ENCODE measurements at places on chromosomes 11 and 22. TPM values are rescaled to one million over a fixed set of nuclear protein-coding genes. Genes with fewer than 3 reads are reported as not detected.

FGF19 gene
- total RNA-seq = 0.24 TPM

ZBTB16 gene
- total RNA-seq = 133 TPM

ABTB2 gene
- 4.3 TPM for total RNA-seq

GNAZ gene
- total RNA-seq = 2.4 TPM

CCDC188 gene
- 2.1 TPM for total RNA-seq

TESMIN gene
- 0.83 TPM for total RNA-seq

NEAT1 gene
- 3,084 TPM for total RNA-seq

IL17REL gene
- total RNA-seq = not detected

TMPRSS4 gene
- total RNA-seq = 2.0 TPM

DLG2 gene
- 9.8 TPM for total RNA-seq

TSPAN32 gene
- 4.7 TPM for total RNA-seq

- no peak overlapping the region for H3K4me3 ChIP-seq
- H3K27ac ChIP-seq = no peak overlapping the region
- peaks cover 11% of the 10 kb centered on the region for H3K4me1 ChIP-seq
- peaks cover 9% of the 10 kb centered on the region for H3K36me3 ChIP-seq
- no peaks in the 10 kb centered on the region for H3K27me3 ChIP-seq
- DNase-seq = no peak
These were observed 96.2 kb downstream of the RNF169 start for GRCh38 chr11:74844865-74845264.

DNA sequence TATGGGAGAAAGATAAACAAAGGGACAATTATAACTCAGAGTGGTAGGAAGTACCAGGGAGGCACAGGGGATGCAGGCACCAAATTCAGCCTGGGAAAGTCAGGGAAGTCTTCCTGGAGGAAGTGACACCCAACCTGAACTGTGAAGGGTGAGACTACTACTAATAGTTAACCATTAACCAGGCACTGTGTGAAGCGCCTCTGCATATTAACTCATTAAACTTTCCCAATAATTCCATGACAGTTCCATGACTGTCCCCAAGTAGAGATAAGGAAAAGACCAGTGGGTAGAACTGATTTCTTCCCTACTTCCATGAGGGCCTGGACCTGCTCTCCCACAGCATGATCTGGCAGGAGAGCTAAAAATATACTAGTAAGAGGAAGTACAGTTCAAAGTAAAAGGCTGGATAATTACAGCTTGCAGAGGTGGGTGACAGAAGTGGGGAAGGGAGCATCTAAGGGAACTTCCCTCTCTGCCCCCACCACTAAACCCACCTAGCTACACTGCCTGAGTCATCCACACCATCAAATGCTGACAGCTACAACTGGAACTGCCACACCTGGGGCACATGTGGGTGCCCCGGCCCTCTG lies 4.7 kb upstream of the AP1B1 start:
- H3K27ac ChIP-seq = no peak overlapping the region
- no peaks in the 10 kb centered on the region for H3K36me3 ChIP-seq
- no peaks in the 10 kb centered on the region for H3K27me3 ChIP-seq
- no peak overlapping the region for H3K4me3 ChIP-seq
- no peak for DNase-seq

GRCh38 chr11:69442012-69442806 lies 39.3 kb upstream of the LINC01488 start:
- no peak overlapping the region for H3K4me3 ChIP-seq
- no peaks in the 10 kb centered on the region for H3K36me3 ChIP-seq
- peaks cover 37% of the 10 kb centered on the region for H3K4me1 ChIP-seq
- H3K27me3 ChIP-seq = no peaks in the 10 kb centered on the region
- H3K27ac ChIP-seq = peak overlapping the region; percentile 81
- DNase-seq = no peak

GRCh38 chr11:17781221-17781620 lies 46.6 kb downstream of the KCNC1 start:
- no peak overlapping the region for H3K27ac ChIP-seq
- no peaks in the 10 kb centered on the region for H3K27me3 ChIP-seq
- DNase-seq = peak; percentile 9

DNA sequence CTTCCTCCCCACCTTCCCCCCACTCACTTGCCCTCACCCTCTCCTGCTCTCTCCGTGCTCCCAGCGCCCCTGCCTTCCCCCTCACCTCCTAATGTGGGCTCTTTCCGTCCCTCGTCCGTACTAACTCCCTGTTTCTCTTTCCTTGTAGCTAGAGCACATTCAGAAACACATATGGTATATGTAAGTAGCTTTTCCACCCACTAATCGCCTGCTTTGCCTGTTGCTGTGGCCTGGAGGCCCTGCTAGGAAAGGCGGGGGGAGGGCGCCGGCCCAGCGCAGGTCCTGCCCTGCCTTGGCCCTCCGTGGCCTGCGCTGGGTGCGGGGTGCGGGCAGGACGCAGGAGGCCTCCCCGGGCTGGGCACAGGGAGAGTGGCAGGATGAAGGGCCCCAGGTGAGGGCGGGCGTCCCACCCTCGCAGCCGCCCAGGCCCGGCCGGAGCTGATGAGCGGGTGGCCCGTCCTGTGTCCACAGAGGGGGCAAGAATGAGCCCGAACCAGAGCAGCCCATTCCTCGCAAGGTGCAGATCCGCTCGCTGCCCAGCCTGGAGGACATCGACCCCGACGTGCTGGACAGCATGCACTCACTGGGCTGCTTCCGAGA lies 41.7 kb downstream of the MOB2 start:
- H3K4me3 ChIP-seq = no peak overlapping the region
- no peak overlapping the region for H3K27ac ChIP-seq
- no peaks in the 10 kb centered on the region for H3K27me3 ChIP-seq
- H3K4me1 ChIP-seq = no peaks in the 10 kb centered on the region
- H3K36me3 ChIP-seq = no peaks in the 10 kb centered on the region

DNA sequence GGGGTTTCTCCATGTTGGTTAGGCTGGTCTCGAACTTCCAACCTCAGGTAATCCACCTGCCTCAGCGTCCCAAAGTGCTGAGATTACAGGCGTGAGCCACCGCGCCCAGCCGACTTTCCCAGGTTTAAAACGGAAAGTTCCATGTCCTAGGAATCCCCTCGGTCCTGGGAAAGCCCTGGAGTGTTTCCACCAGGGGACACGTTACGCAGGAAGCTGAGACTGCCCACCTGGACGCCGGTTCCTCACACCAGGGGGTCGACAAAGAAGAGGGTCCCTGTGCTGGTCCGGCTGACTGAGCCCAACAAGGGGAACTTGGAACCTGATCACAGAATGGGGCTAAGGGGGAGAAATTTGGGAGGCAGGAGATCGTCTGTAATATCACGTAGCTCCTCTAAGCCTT lies 3.5 kb upstream of the B4GALNT4 start:
- no peak overlapping the region for H3K27ac ChIP-seq
- no peak overlapping the region for H3K4me3 ChIP-seq
- DNase-seq = no peak
- peaks cover 8% of the 10 kb centered on the region for H3K4me1 ChIP-seq
